Spleen (tissue), 13 donors: ENCODE measurements at places on chromosomes 11 and 22. TPM values are rescaled to one million over a fixed set of nuclear protein-coding genes. Genes with fewer than 3 reads are reported as not detected.

DNA sequence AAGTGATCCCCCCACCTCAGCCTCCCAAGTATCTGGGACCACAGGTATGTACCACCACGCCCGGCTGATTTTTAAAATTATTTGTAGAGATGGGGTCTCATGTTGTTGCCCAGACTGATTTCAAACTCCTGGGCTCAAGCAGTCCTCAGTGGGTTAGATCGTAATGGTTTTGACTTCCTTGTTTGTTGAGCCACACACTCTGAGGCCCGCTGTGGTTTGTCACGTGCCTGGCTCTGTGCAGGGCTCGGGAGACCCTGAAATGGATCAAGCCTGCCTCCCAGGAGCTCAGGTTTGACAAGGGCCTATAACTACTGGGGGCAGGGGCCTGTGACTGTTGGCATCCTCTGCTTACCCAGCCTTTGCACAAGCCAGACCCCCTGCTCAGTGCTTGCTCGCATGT, 68.1 kb downstream of the MPPED1 start:
- H3K27me3 ChIP-seq: no peaks in the 10 kb centered on the region
- H3K27ac ChIP-seq: no peak overlapping the region
- DNase-seq: no peak

DNA sequence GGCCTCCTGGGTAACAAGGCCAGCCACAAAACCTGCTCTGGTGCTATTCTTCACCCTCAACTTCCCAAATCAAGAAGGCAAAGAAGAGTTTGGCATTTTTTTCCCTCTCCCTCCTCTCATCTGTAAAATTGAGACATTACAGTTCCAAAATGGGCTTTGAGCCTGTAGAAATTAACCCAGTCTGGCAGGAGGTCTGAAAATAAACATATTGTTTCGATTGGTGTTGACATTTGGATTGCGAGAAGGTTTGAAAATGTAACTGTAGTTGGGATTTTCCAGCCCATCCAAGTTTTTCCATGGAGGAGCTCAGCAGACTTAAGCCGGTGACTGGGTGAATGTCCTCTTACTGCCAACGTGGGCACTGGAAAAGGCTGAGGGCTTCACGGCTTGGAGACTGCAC, 35.0 kb upstream of the ALX4 start:
- no peak overlapping the region for H3K27ac ChIP-seq
- H3K36me3 ChIP-seq: no peaks in the 10 kb centered on the region
- no peak overlapping the region for H3K4me3 ChIP-seq
- no peaks in the 10 kb centered on the region for H3K4me1 ChIP-seq
- no peaks in the 10 kb centered on the region for H3K27me3 ChIP-seq
- DNase-seq: no peak

GRCh38 chr11:123671534-123671933, 17.1 kb upstream of the SCN3B start:
- no peaks in the 10 kb centered on the region for H3K4me1 ChIP-seq
- H3K4me3 ChIP-seq: no peak overlapping the region
- H3K36me3 ChIP-seq: no peaks in the 10 kb centered on the region
- DNase-seq: no peak
- no peaks in the 10 kb centered on the region for H3K27me3 ChIP-seq
- no peak overlapping the region for H3K27ac ChIP-seq

DNA sequence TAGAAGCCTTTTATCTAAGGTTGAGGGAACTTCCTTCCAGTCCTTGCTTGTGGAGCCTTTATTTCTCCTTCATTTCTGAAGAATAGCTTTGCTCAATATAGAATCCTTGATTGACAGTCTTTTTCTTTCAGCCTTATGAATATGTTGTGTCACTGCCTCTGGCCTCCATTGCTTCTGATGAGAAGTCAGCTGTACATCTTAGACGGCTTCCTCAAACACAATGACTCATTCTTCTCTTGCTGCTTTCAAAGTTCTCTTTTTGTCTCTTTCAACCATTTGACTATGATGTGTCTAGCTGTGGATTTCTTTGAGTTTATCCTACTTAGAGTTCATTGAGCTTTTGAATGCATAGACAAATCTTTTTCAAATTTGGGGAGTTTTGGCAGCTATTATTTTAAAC, 893.2 kb downstream of the BRD1 start:
- H3K27ac ChIP-seq: no peak overlapping the region
- no peak overlapping the region for H3K4me3 ChIP-seq
- no peak for DNase-seq
- peaks cover 10% of the 10 kb centered on the region for H3K27me3 ChIP-seq
- H3K36me3 ChIP-seq: no peaks in the 10 kb centered on the region

GRCh38 chr11:9922806-9923205, 258.9 kb downstream of the SWAP70 start:
- no peak overlapping the region for H3K27ac ChIP-seq
- no peak overlapping the region for H3K4me3 ChIP-seq
- H3K36me3 ChIP-seq: no peaks in the 10 kb centered on the region
- no peak for DNase-seq
- H3K27me3 ChIP-seq: no peaks in the 10 kb centered on the region

DNA sequence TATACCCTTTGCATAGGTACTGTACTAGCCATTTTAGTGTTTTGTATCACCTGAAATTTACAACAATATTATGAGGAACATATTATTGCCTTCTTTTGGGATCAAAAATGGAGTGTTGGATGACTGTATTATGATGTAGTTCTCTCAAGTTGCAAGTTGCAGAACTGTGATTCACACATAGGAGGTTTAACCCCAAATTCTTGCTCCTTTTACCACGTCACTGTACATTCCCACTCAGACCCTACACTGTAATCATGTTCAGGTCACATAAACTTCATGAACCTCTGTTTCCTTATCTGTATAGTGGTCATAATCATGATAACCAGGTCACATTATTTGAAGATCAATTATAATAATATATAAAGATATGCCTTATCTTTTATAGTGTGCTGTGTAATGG, 925.1 kb upstream of the TENM4 start:
- H3K27me3 ChIP-seq: no peaks in the 10 kb centered on the region
- no peak overlapping the region for H3K4me3 ChIP-seq
- no peaks in the 10 kb centered on the region for H3K4me1 ChIP-seq
- H3K36me3 ChIP-seq: no peaks in the 10 kb centered on the region
- H3K27ac ChIP-seq: no peak overlapping the region

- H3K27me3 ChIP-seq: no peaks in the 10 kb centered on the region
- no peak overlapping the region for H3K4me3 ChIP-seq
- no peaks in the 10 kb centered on the region for H3K4me1 ChIP-seq
- H3K36me3 ChIP-seq: no peaks in the 10 kb centered on the region
- no peak overlapping the region for H3K27ac ChIP-seq
These were observed 33.6 kb upstream of the OR4B1 start for GRCh38 chr11:48182860-48183526.

DNA sequence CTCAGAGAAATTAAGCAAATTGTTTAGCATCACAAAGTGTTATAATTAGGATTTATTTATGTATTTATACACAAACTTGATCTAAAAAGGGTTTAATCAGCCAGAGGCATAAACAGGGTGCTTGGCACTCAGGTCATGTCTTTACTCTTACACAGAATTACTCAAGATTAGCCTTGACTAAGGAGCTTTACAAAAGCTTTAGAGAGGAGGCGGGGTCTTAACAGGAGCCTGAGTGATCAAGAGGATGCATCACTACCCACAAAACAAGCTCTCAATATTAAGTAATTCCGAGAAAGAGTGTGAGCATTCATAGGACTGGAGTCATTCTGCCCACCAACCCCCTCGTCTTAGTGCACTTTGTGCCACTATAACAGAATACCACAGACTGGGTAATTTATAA, 103.0 kb downstream of the SPATA19 start:
- no peaks in the 10 kb centered on the region for H3K27me3 ChIP-seq
- H3K4me3 ChIP-seq: no peak overlapping the region
- H3K27ac ChIP-seq: no peak overlapping the region
- H3K36me3 ChIP-seq: no peaks in the 10 kb centered on the region
- no peaks in the 10 kb centered on the region for H3K4me1 ChIP-seq

- DNase-seq: no peak
- peaks cover 17% of the 10 kb centered on the region for H3K27me3 ChIP-seq
- H3K36me3 ChIP-seq: no peaks in the 10 kb centered on the region
- no peak overlapping the region for H3K27ac ChIP-seq
- H3K4me1 ChIP-seq: peaks cover 7% of the 10 kb centered on the region
These were observed 34.0 kb upstream of the CLPB start for GRCh38 chr11:72468289-72468688.

DNA sequence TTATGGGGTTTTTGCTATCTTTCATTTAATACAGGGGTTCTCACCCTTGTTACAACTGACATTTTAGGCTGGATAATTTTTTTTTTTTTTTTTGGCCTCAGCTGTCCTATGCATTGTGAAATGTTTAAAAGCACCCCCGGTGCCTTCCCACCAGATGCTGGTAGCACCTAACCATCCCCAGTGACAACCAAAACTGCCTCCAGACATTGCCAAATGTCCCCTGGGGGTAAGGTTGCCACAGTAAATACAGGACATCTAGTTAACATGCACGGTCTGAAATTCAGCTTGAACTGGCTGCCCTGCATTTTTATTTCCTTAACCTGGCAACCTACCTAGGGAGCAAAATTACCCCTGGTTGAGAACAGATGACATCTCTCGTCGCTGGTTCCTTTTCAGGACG, 72.4 kb downstream of the CYTH4 start:
- H3K4me3 ChIP-seq: no peak overlapping the region
- H3K27me3 ChIP-seq: peaks cover 28% of the 10 kb centered on the region
- H3K27ac ChIP-seq: no peak overlapping the region
- H3K36me3 ChIP-seq: no peaks in the 10 kb centered on the region

DNA sequence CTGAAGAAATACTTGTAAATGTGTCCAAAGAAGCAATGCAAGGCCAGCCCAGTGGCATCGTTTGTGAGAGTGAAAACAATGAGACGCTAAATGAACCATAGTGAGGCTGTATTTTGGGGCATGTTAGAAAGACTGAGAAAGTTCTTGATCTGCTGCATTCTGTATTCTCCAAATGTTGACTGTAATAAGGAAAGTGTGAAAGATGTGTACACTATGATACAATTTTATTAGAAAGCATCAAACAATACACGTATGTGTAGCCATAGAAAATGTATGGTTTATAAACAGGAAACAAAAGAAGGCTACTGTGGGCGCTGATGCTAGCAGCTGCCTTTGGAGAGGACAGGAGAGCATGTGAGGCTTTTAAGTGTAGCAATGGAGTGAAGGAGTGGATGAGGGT, 233.5 kb upstream of the E2F8 start:
- no peak overlapping the region for H3K4me3 ChIP-seq
- no peaks in the 10 kb centered on the region for H3K27me3 ChIP-seq
- H3K27ac ChIP-seq: no peak overlapping the region
- no peaks in the 10 kb centered on the region for H3K36me3 ChIP-seq

- no peaks in the 10 kb centered on the region for H3K4me1 ChIP-seq
- no peak overlapping the region for H3K27ac ChIP-seq
- no peaks in the 10 kb centered on the region for H3K36me3 ChIP-seq
- no peak overlapping the region for H3K4me3 ChIP-seq
- no peaks in the 10 kb centered on the region for H3K27me3 ChIP-seq
- DNase-seq: peak; percentile 91
These were observed 34.0 kb upstream of the FBXO3 start for GRCh38 chr11:33808228-33808828.

Gene MMP7
- not detected for total RNA-seq

Gene CCDC82
- 41.4 TPM for total RNA-seq

Gene LGALS12
- total RNA-seq: 2.2 TPM

Gene LRRC75B
- 5.5 TPM for total RNA-seq

Gene MRGPRF
- total RNA-seq: 14.0 TPM

Gene CWC15
- 58.8 TPM for total RNA-seq

Gene BLID
- total RNA-seq: not detected

Gene HEPHL1
- not detected for total RNA-seq
